ENCODE measurements at places on chromosomes 11 and 22.

- peak; percentile 79 for DNase-seq
These were observed 22.2 kb upstream of the CBX7 start for GRCh38 chr22:39174498-39175352.

DNA sequence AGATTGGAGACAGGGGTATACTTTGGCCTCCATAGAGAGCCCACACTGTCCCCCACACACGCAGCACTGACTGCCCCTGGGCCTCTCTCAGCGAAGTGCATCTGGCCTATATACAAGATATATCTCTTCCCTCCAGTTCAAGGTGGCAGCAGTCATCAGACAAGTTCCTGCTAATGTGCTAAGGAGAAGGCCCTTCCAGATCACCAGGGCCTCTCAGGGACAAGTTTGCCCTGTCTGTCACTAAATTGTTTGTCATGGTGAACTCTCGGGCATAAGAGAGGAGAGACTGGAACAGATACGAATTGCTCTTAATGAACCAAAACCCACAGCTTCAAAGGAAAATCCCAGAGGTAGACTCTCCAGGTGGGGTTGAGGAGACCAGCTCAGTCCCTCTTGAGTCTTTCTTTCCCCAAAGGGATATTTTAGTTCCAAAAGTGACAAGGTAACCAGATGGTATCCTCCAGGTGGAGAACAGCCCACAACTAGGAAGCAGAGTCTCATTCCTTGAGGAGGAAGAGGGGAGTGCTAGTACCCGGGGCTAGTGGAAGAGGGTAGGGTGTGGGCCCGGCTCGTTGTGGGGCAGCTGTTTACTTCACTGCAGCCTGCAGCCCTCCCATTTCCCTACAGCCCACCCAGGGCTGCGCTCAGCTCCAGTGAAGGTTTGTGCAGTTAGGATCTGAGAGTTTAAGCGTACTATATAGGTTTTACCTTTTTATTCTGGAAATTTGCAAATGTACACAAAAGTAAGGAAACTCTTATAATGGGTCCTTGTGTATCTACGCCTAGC lies 2.2 kb upstream of the SLC35C1 start:
- DNase-seq: peak; percentile 43

DNA sequence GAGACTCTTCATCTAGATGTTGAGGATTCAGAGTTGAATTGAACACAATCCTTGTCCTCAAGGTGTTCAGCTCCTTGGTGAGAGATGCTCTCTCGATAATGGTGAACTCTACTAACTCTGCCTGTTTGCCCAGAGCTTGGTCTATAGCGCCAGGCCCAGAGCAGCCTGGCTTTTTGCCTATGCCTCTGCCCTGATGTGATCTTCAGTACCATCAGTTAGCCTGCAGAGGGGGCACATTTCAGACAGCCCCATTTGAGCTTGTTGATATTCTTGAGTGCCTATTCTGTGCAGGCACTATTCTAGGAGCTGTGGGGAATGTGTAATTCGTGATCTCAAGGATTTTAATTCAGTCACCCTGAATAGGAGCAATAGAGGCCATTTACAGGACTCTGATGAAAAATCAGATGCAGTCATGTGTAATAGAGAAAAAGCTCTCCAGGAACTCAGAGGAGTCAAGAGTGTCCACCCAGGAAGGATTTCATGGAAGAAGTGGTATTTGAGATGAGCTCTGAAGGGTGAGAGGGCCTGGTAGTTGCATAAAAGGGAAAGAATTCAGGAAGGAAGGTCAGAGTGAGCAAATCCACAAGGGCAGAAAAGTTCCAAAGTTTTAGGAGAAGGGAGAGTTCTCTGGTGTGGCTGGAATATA lies 19.3 kb downstream of the GTPBP1 start:
- no peak for DNase-seq

GRCh38 chr22:44623771-44624510 lies 78.1 kb upstream of the PRR5 start:
- DNase-seq: no peak

DNA sequence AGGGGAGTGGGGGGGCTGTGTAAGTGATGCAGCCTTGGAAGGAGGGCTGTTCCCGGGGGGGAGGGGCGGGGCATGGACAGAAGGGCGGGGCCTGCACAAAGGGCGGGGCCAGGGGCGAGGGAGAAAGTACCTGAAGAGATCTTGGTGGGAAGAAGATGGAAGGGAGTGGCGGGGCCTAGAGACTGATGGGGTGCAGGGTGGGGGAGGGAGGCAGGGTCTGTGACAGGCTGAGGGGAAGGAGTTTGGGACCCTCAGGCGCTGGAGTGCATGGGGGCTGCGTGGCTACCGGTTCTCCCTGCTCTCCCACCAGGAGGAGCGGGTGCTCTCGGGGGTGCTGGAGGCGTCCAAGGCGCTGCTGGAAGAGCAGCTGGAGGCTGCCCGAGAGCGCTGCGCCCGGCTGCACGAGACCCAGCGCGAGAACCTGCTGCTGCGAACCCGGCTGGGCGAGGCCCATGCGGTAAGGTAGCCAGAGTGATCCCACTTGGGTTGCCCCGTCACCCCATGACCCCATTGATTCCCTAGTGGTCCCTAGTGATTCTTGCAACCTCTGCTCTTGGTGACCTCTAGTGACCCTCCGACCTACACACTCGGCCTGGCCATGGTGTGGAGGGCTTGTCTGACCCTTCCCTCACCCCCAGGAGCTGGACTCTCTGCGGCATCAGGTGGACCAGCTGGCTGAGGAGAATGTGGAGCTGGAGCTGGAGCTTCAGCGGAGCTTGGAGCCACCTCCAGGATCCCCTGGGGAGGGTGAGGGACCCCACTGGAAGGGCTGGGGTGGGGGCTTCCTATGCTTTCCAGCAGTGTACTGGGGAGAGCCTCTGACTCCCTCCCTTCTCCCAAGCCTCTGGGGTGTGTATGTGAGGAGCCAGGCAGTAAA lies 3.1 kb downstream of the CCDC88B start:
- DNase-seq: no peak

GRCh38 chr11:31921081-31921480 lies 110.0 kb upstream of the PAX6 start:
- no peak for DNase-seq

- no peak for DNase-seq
These were observed 196.4 kb downstream of the GUCY1A2 start for GRCh38 chr11:106821826-106822225.

GRCh38 chr11:92681586-92681985 lies 287.9 kb upstream of the MTNR1B start:
- no peak for DNase-seq

GRCh38 chr11:108565653-108566052 lies 27.9 kb downstream of the EXPH5 start:
- DNase-seq: no peak
